ENCODE measurements at places on chromosomes 4 and X.
A peak's percentile ranks its signal among the peaks of the same experiment; 100 is the strongest.

- DNase-seq: peak; percentile 50
Observed at GRCh38 chrX:26783512-26784225, 567.7 kb downstream of the MAGEB5 start.

DNA sequence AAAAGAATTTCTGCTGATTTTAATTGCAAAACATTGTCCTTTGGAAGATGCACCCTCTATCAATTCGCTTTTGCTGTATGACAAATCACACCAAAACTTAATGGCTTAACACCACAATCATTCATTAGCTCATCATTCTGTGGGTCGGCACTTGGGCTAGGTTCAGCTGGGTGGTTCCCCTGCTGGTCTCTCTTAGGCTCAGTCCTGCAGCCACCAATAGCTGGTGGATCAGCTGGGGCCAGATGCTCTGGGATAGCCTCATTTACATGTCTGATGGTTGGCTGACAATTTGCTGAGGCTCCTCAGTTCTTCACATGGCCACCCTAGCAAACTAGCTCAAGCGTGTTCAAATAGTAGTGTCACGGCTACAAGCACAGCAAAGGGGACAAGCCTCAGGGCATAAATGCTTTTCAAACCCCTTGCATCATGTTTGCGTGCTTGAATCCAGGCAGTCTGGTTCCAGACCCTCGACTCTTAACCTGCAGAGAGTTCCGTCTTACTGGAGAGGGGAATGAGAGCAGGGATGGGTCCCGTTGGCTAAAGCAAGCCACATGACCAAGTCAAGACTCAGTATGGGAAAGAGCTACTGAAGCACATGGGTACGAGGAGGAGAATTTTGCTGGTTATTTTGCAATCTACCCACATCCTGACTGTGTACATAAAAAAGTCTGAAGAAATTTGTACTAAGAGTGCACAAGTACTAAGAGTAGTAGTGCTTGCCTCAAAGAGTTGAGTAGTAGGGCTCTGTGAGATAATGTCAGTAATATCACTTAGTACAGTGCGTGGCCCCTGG is 7.5 kb upstream of the ACSL1 start:
- no peak for DNase-seq

GRCh38 chr4:157314906-157315305 is 94.4 kb downstream of the GRIA2 start:
- no peak for DNase-seq

DNA sequence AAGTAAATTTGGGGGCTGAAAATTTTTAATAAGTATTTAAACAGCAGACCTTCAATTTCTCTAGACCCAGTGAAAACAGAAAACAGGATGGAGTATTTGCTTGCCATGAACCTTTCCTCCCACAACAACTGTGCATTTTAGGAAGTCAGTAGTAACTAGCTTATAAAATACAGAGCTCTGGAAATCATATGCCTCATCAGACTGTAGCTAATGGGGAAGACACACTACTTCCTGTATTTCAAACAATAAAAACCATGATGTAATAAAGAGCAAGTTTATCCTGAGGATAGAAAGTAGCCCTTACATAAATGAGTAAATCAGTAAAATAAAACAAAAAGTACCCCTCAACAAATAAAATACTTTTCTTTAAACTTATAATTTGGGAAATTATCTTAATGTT is 280.1 kb upstream of the ZFP42 start:
- DNase-seq: no peak

- DNase-seq: peak; percentile 35
Observed at GRCh38 chrX:95764972-95765451, 919.6 kb upstream of the DIAPH2 start.

GRCh38 chr4:19304028-19304427 is 947.7 kb upstream of the SLIT2 start:
- no peak for DNase-seq

- peak; percentile 90 for DNase-seq
Observed at GRCh38 chr4:20283039-20283438, 31.3 kb downstream of the SLIT2 start.

DNA sequence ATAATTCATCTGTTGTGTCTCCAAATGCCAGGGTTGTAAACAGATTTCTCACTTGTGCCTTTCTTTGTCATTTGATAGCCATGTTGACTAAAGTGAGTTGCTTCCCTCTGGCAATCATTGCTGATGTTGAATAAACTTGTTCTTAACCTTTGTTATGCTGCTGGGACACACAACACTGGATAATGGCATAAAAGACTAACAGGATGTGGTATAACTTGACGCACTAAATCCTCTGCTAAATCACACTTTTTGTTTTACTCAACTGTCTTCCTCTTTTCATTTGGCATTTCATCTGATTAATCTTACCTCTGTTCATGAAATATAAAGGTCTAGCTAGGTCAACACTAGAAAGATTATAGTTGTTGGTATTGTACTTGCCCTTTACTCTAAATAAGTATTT is 17.6 kb upstream of the CXCL5 start:
- DNase-seq: no peak

GRCh38 chrX:10030570-10030969 is 63.4 kb downstream of the CLDN34 start:
- no peak for DNase-seq

GRCh38 chrX:151015684-151016083 is 32.5 kb downstream of the HMGB3 start:
- DNase-seq: no peak

DNA sequence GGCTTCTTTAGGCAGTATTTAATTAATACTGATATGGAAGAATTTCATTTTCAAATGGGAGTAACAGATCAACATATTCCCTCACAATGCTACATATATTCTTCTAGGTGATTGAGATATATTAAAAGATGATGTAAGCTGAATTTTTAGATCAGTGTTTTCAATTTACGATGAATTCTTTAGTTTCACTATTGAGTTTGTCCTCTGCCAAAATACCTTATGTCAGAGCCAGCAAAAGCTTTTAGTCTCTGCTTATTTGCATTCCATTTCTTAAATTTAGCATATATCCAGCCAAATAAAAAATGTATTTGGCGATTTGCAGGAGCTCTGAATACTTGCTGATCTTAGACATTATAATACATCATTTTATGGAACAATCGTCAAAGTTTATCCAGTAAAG is 144.3 kb downstream of the MOSPD2 start:
- DNase-seq: no peak

- no peak for DNase-seq
Observed at GRCh38 chrX:46256875-46257274, 288.3 kb downstream of the ZNF674 start.

GRCh38 chrX:2383735-2384134 is 117.0 kb downstream of the DHRSX start:
- no peak for DNase-seq

GRCh38 chrX:39955625-39956024 is 142.1 kb downstream of the BCOR start:
- DNase-seq: no peak

GRCh38 chr4:141580523-141580922 is 55.9 kb upstream of the IL15 start:
- no peak for DNase-seq

DNA sequence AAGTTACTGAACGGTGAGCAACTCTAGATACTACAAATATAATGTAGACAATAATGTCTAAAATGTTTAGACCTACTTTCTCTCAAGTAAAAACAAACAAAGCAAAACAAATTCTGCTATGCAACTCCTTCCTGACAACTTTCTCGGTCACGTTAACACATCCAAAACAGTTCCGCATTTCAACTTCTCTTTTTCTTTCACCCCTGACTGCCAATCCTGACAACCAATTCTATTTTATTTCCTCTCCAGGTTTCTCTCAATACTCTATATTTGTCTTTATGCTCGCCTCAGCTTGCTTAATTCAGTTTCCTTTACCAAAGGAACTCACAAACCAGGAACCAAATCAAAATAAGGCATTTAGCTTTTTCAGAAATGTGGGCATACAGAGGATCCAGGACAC is 513.0 kb downstream of the FSTL5 start:
- no peak for DNase-seq

GRCh38 chrX:44025555-44025954 is 52.4 kb upstream of the NDP start:
- DNase-seq: no peak

DNA sequence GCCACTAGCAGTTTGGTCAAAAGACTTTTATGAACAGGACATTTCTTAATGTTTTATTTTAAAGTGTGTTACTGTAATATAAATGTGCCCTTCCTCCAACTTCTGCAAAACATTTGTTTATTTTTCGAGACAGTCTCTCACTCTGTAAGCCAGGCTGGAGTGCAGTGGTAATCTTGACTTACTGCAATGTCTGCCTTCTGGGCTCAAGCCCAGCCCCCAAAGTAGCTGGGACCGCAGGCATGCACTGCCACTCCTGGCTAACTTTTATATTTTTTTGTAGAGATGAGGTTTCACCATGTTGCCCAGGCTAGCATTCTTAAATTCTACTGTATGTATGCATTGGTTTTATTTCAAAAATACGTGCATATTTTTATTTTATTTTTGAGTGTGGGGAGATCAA is 1201.9 kb downstream of the STIM2 start:
- no peak for DNase-seq

GRCh38 chrX:635428-636090 is 5.0 kb downstream of the SHOX start:
- peak; percentile 74 for DNase-seq

GRCh38 chr4:53645108-53645507 is 53.8 kb upstream of the LNX1 start:
- no peak for DNase-seq

- no peak for DNase-seq
Observed at GRCh38 chr4:61866378-61867030, 666.4 kb downstream of the ADGRL3 start.

- DNase-seq: peak; percentile 57
Observed at GRCh38 chr4:139853309-139853708, 187.7 kb downstream of the MGST2 start.

DNA sequence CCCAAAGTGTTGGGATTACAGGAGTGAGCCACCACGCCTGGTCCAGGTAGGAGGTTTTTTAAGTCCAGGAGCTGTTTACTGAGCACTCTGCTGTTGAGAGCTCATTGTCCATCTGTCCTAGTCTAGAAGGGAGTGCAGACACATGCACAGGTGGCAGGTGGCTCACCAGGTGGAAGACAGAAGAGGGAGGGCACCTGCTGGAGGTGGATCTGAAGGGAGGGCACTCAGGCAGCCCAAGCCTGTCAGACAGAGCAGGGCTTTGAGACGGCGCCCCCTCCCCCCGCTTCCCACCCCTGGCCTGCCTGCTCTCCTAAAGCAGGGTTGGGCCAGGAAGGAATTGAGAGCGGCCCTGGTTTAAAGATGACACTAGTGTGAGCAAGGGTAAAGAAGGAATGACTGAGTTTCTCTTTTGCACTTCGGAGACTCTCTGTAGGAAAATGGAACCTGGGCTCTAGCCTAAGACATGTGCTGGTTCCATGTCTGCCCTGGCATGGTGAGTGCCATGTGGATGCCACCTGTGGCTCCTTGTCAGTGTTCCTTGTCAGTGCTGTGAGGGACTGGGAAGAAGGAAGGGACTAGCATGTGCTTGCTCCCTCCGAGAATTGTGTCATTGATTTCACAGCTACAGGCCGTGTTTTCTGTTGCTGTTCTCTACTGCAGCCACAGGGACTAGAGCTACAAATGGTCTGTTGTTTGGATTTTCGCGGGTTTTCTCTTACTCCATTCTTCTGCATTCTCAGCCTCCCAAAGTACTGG is 108.6 kb downstream of the TNIP2 start:
- no peak for DNase-seq

DNA sequence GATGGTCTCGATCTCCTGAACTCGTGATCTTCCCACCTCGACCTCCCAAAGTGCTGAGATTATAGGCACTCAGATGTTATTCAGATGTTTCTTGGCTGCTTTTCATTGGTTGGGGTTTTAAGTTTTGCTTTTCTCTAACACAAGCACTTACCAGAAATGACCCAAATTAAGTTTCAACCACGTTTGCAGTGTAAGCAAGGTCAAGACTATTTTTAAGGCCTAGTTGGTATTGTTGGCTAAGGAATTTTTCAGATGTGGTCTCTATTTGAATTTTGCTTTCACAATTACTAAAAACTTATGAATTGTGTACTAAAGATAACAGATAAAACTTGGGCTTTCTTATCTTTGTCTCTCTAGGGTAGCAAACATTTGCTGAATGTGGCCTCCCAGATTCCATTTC is 1756.9 kb upstream of the TENM3 start:
- DNase-seq: no peak

GRCh38 chr4:82517043-82517442 is 44.7 kb downstream of the TMEM150C start:
- no peak for DNase-seq
